ENCODE measurements at places on chromosomes 5 and 9.

DNA sequence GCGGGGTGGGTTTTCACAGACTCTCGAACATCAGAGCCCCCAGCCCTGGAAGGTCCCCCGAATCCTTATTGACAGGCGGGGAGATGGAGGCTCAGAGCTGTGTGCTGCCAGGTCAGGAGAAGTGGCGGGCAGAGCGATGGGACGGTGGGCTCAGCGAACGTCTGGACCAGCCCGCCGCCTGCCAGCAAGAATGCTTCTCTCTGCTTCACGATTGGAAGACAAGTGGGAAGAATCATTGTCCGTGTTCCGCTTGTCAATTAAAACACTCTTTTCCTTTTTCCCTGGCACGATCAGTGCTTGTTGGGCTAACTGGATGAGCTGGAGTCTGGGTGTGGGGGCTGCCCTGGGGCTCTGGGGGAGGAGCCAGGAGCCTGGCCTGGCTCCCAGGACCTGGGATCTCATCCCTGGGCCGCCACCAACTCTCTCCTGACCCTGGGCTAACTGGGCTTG, 1.6 kb downstream of the COL5A1 start:
- no peak for DNase-seq

DNA sequence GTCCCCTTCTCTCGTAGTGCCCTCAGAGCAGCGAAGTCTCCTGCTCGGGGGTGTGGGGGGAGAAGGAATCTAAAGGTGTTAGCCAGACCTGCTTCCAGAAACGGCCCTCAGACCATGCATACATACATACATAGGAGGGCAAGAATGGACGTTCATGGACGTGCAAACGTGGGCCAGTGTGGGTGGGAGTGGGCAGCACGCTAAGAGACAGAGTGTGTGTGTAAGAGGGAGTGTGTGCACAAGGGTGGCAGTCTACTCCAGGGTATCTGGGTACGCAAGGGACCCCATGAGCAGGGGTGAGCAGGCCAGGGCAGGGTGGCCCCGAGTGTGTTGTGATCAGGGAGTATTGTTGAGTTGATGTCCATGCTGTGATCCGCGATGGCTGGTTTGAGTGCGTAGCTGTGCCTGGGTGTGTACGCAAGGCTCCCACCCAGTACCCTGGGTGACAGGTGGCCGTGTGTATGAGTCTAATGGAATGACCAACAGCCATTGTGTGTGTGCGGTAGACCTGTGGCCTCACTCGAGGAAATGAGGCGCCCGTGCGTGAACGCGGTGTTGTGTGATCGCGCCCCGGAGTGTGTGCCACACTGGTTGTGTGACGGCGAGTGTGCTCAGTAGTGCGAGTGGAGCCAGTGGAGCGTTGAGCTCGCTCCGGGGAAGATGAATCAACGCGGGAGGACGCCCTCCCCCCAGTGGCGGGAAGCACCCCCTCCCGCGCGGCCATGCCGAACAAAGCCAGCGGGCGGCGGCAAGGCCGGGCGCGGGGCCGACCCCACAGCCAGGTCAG, 826 bp downstream of the GPRIN1 start:
- no peak for DNase-seq

DNA sequence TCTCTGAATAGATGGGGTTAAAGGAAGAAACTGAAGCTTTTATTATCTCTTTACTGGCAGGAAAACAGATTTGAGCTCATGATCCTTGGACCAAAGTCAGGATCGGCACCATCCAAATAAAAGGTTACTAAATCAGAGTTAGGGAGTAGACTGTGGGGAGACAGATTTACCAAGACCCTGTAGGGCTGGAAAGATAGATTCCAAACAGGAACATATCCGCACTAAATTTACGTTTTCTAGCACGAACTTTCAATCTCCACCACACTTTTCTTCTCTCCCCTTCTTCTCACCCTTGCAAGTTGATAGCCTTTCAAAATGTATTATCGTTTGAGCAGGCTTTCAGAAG, 120.0 kb upstream of the HMHB1 start:
- no peak for DNase-seq

- no peak for DNase-seq
Observed at GRCh38 chr9:135108831-135109510, 21.5 kb downstream of the OLFM1 start.

GRCh38 chr9:1057910-1058309, 7.8 kb downstream of the DMRT2 start:
- no peak for DNase-seq

- DNase-seq = no peak
Observed at GRCh38 chr5:139019880-139020279, 144.7 kb upstream of the LRRTM2 start.

GRCh38 chr5:181161534-181162175, 14.3 kb downstream of the OR2V2 start:
- DNase-seq = no peak

DNA sequence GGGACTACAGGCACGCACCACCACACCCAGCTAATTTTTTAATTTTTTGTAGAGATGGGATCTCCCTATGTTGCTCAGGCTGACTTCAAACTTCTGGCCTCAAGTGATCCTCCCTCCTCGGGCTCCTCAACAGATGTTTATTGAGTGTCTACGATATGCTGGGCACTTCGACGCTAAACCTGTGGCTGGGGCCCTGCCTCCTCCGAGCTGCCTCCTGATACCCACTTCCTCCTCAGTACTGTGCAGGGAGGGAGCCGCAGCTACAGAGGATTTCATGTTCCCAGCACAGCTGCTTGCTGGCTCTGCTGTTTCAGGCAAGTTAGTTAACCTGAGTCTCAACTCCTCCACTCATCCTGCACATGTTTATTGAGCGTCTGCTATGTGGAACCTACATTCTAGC, 9.6 kb downstream of the AIF1L start:
- DNase-seq = no peak

DNA sequence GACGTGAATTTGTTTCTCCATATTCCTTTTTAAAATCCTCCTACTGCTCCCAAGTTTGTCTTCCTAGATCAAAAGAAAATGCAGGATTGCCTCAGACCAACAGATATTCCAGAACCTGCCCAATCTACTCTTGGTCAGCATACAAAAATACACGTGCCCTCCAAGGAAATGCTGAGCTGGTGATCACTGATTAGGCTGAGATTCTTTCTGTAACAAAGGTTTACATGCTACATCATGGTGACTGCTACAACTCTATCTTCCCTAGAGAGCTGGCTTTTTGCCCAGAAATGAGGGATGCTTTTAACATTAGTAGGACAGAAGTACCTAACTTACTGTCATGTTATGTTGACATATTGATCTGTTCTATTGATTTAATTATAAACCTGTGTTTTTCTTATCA, 35.5 kb downstream of the OR2Y1 start:
- DNase-seq = no peak

DNA sequence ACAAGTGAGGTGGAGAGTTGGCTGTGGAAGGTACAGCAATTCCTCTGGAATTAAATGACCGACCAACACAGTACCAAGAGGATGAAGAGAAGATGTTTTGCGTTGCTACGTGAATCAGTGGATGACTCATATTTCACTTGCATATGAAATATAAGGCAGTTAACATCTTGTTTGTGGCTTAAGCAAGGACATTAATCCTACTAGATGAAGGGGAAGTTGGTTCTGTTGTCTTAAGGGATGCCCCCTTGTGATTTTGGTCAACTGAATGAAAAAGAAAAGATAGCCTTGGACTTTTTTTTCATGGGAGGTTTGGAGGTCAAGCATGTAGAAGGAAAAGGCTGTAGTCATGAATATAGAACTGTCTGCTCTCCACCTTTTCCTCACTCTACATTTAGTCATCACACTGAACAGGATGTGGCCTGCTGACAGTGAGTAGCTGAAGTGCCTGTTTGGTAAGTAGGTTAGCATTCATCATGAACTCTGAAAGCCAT, 33.9 kb downstream of the VLDLR start:
- peak; percentile 3 for DNase-seq

DNA sequence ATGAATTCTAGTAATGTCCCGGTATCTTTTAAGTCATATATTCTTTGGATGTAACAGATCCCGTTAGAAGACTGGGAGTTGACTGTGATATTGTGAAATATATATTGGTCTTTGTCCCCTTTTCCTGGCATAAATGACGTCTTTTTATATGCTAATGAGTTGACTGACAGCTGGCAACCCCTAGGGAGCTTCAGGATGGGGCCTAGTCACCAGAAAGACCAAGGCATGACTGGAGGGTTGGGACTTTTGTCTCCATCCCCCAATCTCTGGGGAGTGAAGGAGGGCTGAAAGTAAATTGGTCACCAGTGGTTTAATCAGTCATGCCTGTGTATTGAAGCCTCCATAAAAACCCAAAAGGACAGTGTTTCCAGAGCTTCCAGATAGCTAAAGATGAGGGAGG, 241.6 kb downstream of the PJA2 start:
- DNase-seq = no peak

DNA sequence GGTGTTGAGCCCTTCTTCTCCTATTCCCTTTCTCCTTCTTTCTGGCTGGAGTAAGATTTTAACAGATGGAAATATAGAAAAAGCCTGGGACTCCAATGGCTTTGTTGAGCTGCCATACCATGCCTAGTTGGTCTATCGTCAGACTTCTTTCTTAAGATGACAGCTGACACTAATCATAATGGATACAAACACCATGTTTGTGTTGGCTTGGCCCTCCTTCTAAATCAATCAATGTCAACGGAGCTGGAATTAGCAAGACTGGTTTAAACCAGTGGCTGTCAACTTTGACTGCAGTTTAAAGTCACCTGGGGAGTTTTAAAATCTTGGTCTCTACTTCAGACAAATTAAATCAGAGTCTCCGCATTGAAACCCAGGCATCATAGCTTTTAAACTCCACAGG, 264.5 kb upstream of the PRR16 start:
- DNase-seq = no peak

GRCh38 chr9:137127301-137128157, 11.4 kb upstream of the GRIN1 start:
- no peak for DNase-seq

DNA sequence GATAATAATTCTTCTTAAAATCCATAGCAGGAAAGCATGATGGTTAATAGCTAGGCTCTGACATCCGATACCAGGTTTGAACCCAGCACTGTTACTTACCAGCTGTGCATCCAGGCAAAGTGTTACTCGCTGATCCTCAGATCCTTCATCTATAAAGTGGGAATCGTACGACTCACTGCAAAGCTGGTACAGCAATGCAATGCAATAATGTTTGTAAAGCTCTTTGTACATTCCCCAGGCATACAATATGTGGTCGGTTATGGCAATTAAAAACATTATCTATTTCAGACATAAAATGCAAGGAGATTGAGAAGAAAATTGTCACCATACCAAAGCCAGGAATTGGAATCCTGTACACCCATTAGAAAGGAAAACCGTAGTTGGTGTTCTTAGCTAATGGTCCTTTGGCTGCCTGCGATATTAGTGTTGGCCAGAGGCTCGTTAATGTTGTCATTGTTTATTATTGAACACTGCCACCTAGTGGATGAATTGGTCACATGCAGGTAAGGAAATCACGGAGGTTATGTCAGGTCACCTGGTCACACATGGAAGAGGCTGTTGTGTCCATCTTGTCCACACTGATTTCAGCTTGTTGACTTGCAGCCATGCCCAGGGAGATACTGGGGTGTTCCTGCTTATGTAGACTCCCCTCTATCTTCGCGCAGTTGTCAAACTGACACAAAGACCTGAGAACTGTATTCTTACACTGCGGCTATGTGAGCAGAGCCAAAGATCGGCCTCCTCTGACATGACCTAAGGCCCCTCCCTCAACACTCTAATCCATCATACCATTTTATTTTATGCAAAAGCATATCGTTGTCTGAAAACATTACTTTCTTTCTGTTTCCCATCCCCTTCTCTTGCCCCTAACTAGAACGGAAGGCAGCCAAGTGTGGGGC, 87.5 kb upstream of the PPP2R2B start:
- DNase-seq = peak; percentile 1

DNA sequence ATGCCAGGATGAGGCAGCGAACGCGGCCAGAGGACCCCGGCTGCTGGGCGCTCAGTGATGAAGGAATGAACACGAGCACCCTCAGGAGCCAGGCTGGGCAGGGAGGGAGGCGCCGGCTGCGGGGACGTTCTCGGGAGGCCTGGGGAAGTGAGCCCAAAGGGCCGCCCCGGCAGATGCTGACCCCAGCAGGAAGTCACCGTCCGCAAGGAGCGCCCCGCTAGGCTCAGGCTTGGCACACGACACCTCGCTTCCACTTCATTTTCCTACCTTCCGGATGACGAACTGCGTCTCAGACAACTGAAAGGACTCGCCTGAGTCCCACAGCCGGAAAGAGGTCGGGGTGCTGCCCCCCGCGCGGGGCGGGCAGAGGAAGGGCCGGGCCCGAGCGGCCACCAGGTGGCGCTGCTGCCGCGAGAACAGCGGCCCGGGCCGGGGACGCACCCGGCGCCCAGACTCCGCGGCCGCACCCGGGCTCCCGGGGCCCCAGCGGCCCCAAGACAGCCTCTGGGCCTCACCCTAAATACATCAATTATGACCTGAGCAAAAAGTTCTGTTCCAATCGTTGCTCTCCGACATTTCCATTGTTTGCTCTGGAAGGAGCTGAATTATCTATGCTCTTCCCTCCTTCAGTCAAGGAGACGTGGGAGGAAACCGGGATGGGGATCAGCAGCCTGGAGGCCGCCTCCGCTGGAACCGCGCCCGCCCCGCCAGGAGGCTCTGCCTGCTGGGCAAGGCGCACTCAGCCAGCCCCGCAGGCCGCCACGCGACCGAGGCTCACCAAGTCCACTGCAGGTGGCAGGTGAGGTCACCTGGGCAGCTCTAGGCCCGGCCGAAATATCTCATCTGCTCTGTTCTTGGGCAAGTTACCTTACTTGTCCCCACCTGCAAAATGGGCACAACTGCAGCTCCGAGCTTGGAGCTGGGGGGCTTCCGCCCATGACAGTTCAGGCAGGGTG, 107.0 kb downstream of the ZNF354C start:
- DNase-seq = peak; percentile 33

DNA sequence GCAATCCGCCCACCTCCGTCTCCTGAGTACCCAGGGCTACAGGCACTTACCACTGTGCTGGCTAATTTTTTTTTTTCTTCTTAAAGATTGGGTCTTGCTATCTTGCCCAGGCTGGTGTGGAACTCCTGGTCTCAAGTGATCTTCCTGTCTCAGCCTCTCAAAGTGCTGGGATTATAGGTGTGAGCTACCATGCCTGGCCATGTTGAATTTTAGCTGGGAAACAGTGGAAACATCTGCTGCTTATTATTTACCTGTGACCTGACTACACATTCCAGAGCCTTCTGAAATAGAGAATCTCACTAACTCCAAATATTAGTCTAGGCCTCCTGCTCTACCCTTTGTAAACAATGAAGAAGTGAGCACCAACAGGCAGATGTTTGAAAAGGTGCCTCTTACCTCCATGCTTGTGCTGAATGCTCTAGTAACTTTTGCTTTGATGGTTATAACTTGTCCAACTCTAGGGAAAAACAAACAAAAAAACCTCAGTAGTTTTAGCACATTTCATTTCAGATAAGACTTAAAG, 22.5 kb downstream of the ACOT12 start:
- no peak for DNase-seq

GRCh38 chr9:116151966-116152381, 1.6 kb upstream of the PAPPA start:
- DNase-seq = no peak

GRCh38 chr9:100473276-100474081, 530 bp downstream of the TMEFF1 start:
- DNase-seq = no peak

GRCh38 chr5:132951897-132952296, 11.5 kb downstream of the AFF4 start:
- DNase-seq = no peak
